ENCODE measurements at places on chromosomes 12 and 14.

- DNase-seq = no peak
These were observed 216.3 kb downstream of the C12orf42 start for GRCh38 chr12:103279444-103279843.

DNA sequence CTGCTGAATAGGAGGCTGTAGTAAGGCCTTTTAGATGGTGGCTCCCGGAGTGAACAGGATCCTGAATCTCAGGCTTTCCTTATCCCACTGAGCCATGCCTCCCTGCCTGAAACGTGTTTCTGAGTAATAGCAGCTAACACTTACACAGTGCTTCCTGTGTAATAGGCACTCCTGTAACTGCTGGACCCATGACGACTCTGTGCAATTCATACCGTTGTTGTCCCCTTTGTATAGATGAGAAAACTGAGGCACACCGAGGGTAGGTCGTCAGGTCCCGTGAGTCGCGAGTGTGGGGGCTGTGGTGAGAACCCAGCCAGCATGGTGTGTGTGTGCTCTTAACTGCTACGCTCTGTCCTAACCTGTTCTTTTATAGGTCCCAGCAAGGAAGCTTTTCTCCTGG, 193.6 kb downstream of the CACNA1C start:
- no peak for DNase-seq

DNA sequence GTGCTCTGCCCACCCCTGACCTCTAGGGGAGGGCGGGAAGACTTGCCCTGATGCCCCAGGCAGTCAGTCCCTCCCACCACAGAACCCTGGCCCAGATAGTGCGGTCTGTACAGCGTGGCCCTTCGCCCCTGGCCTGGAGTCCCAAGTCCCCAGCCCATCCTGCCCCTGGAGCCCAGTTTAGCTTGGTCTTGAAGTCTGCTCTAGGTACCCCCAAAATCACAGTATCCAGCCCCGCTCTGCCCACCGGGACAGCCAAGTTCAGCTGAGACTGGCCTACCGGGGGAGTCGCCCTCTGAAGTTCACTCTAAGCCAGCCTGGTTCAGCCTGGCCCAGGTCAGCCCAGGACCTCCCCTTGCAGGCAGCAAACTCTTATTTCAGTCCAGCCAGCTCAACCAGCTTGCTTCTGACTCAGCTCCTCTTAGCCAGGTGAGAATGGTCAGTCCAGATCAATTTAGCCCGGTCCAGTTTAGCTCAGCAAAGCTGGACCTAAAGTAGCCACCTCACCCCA, 75.9 kb downstream of the TMEM121 start:
- DNase-seq = no peak

- DNase-seq = no peak
These were observed 2.7 kb downstream of the DEGS2 start for GRCh38 chr14:100156776-100157175.

DNA sequence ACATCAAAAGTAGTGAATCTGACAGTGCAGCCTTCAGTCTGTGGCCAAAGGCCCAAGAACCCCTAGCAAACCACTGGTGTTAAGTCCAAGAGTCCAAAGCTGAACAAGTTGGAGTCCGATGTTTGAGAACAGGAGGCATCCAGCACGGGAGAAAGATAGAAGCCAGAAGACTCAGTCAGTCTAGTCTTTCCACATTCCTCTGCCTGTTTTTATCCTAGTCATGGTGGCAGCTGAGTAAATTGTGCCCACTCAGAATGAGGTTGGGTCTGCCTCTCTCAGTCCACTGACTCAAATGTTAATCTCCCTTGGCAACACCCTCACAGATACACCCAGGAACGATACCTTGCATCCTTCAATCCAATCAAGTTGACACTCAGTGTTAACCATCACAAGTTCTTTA, 1255.4 kb downstream of the LRFN5 start:
- DNase-seq = no peak

DNA sequence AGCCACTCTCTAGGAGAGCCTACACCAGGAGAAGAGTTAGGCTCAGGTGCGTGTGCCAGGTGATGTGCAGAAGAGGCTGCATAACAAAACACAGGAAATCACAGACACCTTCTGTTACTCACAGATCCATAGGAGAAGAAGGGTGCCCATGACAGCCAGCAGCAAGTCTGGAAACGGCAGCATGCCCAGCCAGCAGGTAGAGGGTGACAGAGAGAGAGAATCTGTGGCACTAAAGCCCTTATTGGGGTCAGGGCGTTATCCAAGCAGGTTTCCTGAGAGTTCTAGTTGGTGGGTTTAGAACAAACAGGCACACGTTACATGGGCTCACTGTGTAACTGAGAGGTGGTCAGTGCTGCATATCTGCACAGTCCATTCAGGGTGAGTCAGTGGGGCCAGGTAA, 14.9 kb upstream of the SLC8A3 start:
- DNase-seq = no peak

DNA sequence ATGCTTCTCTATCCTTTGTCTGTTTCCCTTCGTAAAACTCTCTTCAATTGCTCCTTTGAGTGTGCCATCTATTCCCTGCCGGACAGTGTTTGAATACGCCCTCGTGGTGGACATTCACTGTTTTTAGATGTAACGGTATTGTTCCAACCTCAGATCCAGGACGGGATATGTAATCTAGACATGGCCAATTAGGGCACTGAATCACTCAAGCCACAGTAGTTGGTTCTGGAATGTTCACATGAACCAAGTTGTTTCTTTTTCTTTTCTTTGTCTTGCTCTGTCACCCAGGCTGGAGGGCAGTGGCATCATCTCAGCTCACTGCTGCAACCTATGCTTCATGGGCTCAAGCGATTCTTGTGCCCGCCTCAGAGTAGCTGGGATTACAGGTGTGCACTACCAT, 204.2 kb upstream of the PLXNC1 start:
- DNase-seq = no peak

- DNase-seq = no peak
These were observed 426.6 kb downstream of the EGLN3 start for GRCh38 chr14:33524244-33524643.

DNA sequence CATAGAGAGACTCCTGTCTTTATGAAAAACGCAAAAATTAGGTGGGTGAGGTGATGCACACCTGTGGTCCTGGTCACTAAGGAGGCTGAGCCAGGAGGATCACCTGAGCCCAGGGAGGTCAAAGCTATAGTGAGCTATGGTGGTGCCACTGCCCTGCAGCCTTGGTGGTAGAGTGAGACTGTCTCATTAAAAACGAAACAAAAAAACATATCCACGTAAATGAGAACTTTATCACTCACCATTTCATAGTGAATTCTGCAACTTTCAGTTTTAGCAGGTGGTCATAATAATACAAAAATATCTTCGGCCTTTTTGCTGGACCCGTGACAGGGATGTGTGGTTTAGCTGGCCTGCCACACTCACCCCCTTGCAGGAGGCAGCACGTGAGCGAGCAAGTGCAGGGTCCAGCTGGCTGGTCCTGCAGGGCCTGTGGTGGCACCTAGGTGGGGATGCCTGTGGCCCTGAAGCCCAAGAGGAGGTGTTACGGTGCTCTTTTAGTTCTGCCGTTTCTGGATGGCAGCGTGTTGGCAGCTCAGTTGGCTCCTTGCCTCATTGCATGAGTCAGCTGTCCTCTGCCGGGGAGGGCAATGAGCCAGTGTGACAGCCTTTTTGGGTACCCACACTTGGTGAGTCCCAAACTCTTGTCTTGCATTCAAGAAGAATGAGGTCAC, 1330.7 kb upstream of the TMEM132C start:
- no peak for DNase-seq

DNA sequence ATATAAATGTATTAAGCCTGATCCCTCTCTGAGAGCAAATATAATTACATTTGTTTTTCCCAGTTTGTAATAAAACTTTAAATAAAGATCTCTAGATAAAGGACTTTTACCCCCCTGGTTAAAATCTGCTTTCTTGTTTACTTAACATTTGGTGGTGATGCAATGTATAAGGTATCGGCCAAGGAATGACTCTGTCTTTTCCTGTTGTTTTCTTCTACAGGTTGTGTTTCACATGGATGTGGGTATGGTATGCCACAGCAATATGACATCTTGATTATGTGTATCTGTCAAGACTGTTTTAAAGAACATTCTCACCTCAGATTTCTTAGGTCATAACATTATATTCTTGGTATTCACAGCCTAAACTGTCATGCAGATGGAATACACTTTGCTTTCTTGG, 210.6 kb upstream of the NOVA1 start:
- DNase-seq = no peak

Data from NCI-H1930 (cell line).